ENCODE measurements at places on chromosomes 1 and 21. TPM values are rescaled to one million over a fixed set of nuclear protein-coding genes. Genes with fewer than 3 reads are reported as not detected.

DNA sequence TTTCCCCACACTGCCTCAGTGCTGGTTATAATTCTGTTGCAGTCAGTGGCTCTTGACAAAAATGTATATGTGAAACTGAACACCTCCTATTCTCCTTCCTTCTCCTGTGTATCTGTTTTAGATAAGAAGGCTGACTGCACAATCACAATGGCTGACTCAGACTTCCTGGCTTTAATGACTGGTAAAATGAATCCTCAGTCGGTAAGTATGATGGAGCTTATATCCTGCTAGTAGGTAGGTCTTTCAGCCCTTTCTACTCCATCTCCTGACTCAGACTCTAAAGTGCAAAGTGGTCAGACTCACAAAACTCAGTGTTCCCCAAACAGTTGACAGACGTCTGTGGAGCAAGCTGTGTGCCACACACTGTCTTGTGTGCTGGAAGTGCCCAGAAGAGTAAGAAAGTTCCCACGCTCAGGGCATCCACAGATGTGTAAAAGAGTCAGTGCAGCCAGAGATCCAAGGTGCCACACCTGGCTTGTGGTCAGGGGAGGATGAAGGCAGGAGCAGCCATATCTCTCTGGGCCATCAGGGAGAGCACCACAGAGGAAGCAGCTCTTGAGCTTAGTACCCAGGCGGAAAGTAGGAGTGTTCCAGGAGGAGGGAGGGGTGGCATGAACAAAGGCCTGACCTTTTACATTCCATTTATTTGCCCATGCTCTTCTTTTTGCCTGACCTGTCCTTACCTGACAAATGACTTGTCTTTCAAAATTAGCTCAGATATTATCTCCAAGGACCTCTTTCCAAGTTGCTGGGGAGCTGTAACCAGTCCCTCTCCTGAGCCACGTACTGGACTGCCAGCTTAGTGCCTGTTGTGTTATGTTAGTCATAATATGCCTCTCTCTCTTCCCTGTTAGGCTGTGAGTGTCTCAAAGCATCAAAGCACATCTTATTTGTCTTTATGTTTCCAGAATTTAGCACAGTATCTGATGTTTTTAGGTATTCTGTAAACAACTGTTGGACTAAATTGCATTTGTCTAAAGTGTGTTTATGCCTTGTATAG, 14.0 kb upstream of the PODN start:
- peaks cover 80% of the 10 kb centered on the region for H3K36me3 ChIP-seq
- H3K27me3 ChIP-seq = no peaks in the 10 kb centered on the region
- DNase-seq = no peak
- H3K4me3 ChIP-seq = no peak overlapping the region

- DNase-seq = no peak
- H3K4me1 ChIP-seq = no peaks in the 10 kb centered on the region
- no peaks in the 10 kb centered on the region for H3K36me3 ChIP-seq
- H3K27ac ChIP-seq = no peak overlapping the region
Measured at GRCh38 chr1:217867446-217867995, 236.4 kb downstream of the SPATA17 start.

DNA sequence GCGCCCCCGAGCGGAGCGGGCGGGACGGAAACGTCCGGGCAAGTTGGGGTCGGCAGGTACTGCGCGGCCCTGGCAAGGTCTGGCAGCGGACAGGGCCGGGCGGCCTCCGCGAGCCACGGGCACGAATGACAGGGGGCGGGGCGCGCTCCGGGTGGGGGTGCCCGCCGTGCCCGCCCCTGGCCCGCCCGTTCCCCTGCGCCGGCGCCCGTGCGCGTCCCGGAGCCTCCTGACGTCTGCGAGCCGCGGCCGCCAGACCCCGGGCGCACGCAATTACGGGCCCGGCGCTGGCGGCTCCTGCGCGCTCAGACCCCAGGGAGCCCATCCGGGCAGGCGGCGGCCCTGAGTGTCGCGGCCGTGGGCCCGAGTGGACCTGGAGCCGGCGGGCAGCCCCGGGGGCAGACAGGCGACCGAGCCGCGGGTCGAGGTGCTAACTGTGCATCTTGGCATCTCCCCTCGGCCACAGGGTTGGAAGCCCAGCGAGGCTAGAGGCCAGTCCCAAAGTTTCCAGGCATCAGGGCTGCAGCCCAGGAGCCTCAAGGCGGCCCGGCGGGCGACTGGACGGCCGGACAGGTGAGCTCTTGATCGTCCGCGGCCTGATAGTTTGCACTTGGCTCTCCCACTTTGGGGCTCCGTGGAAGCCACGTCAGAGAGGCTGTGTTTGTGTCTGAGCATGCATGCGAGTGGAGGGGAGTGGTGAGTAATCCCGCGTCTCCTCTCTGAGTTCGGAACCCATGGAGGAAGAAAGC, 918 bp downstream of the MIB2 start:
- peak overlapping the region; percentile 99 for H3K4me3 ChIP-seq
- H3K4me1 ChIP-seq = peaks cover 30% of the 10 kb centered on the region
- DNase-seq = peak; percentile 69
- H3K27me3 ChIP-seq = no peaks in the 10 kb centered on the region

The TMOD4 gene
- not detected for total RNA-seq

The S100B gene
- total RNA-seq = not detected

Data from right lobe of liver (tissue), 6 donors.